ENCODE measurements at places on chromosomes 5 and 9.

- H3K27me3 ChIP-seq: no peaks in the 10 kb centered on the region
- H3K27ac ChIP-seq: no peak overlapping the region
- H3K4me3 ChIP-seq: no peak overlapping the region
- no peak for DNase-seq
These were observed 969.2 kb upstream of the COX7C start for GRCh38 chr5:85648495-85648894.

GRCh38 chr5:107535849-107536248, 134.9 kb downstream of the EFNA5 start:
- no peak overlapping the region for H3K4me3 ChIP-seq
- H3K27ac ChIP-seq: no peak overlapping the region
- peaks cover 9% of the 10 kb centered on the region for H3K27me3 ChIP-seq

DNA sequence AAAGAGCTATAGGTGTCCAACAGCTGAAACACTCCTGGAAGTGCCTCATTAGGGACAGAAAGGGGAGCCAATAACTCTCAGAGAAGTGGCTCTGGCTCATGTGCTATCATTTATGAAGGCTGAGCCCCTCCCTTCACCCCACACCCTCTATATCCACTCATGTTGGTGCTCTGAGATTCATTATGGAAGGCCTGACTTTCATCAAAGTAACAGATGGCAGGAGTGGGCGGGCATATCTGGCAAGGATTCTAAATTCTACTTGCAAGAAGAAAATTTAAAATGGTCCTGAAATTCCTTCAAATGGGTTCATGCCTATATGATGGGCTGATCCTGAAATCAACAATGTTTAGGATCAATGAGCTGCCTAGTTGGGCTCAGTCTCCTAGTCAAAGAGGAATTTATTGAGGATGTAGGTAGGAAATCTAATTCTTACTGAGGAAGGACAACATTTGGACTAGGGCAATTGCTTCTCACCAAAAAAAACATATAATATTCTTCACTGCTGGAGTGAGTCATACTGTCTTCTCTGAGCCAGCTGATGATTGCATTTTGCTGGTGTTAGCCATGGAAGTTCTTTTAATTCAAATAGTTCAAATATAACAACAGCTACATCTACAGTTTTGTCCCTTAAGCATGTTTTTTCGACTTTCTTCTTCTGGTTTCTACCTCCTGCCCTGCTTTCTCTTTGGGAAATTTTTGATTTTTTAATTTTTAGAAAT, 23.5 kb downstream of the NMRK1 start:
- H3K27ac ChIP-seq: no peak overlapping the region
- no peak for DNase-seq
- H3K4me3 ChIP-seq: no peak overlapping the region
- no peaks in the 10 kb centered on the region for H3K4me1 ChIP-seq
- H3K36me3 ChIP-seq: no peaks in the 10 kb centered on the region

DNA sequence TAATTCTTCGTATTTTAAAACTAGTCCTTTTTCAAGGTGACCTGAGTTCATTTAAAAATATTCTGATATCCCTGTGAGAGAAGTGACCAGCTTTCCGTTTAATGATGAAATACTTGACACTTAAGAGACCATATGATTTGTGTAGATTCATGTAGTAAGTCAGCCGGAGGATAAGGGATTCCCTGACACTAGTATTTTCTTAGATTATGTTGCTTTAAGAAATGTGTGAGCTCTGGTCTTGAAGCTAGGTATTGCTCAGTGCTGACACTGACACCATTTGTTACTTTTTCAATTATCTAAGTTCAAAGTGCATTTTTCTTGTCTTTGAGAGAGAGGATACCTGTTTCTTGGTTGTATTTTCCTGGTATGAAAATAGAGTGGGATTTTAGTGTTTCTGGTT, 4.2 kb downstream of the NIPBL start:
- H3K27me3 ChIP-seq: no peaks in the 10 kb centered on the region
- no peak overlapping the region for H3K4me3 ChIP-seq
- peaks cover 8% of the 10 kb centered on the region for H3K36me3 ChIP-seq
- no peak overlapping the region for H3K27ac ChIP-seq

DNA sequence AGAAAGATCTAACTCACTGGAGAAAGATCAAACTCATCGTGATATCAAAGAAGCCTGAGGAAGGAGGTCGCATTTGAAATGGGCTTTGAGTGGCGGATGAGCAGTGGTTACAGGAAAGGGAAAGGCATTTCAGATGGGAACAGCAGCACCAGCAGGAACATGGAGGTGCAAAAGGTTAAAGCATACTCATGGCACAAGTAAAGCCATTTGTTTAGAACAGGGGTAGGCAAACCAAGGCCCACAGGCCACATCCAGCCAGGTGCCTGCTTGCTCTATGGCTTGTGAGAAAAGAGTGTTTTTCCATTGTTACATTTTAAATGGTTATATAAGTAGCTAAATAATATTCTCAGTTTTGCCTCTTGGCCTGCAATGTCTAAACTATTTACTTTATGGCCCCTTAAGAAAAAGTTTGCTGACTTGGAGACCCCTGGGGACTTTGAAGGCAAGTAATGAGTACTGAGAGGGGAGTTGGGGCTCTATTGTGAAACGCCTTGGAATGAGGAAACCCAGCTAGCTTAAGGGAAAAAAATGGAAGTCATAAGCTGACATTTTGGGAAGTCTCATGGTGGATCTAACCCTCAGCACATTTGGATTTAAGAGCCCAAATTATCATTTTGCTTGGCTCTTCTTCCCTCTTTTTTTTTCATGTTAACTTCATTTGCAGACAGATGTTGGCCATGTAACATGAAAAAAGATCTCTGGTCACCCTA, 211.1 kb downstream of the NR3C1 start:
- H3K27me3 ChIP-seq: no peaks in the 10 kb centered on the region
- no peak overlapping the region for H3K4me3 ChIP-seq
- H3K4me1 ChIP-seq: peaks cover 6% of the 10 kb centered on the region
- no peak overlapping the region for H3K27ac ChIP-seq
- H3K36me3 ChIP-seq: peaks cover 19% of the 10 kb centered on the region

- H3K4me3 ChIP-seq: no peak overlapping the region
- no peak for DNase-seq
- no peaks in the 10 kb centered on the region for H3K4me1 ChIP-seq
- H3K36me3 ChIP-seq: no peaks in the 10 kb centered on the region
- no peaks in the 10 kb centered on the region for H3K27me3 ChIP-seq
These were observed 89.7 kb downstream of the ZNF366 start for GRCh38 chr5:72417333-72418062.

DNA sequence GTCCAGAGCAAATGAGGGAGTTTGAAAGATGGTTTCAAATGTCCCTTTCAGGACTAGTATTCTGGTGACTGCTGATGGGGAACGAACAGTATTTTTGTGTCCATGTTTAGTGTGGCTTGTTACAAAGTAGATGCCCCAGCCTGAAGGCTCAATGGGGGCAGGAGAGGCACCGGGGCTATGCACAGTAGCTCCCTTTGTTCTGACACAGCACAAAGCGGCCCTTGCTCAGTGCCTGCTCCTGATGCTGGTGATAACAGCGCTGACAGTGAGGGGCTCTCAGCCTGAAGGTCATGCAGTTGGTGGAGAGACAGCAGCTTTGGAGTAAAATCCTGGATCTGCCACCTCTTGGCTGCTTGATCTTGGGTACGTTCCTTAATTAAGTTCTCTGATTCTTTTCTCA, 188.9 kb downstream of the SLIT3 start:
- no peak for DNase-seq
- no peak overlapping the region for H3K27ac ChIP-seq
- no peaks in the 10 kb centered on the region for H3K4me1 ChIP-seq
- H3K36me3 ChIP-seq: no peaks in the 10 kb centered on the region
- no peak overlapping the region for H3K4me3 ChIP-seq

- peaks cover 10% of the 10 kb centered on the region for H3K4me1 ChIP-seq
- H3K27ac ChIP-seq: no peak overlapping the region
- no peak for DNase-seq
- no peak overlapping the region for H3K4me3 ChIP-seq
- no peaks in the 10 kb centered on the region for H3K36me3 ChIP-seq
These were observed 53.6 kb upstream of the NR3C1 start for GRCh38 chr5:143456952-143457547.

DNA sequence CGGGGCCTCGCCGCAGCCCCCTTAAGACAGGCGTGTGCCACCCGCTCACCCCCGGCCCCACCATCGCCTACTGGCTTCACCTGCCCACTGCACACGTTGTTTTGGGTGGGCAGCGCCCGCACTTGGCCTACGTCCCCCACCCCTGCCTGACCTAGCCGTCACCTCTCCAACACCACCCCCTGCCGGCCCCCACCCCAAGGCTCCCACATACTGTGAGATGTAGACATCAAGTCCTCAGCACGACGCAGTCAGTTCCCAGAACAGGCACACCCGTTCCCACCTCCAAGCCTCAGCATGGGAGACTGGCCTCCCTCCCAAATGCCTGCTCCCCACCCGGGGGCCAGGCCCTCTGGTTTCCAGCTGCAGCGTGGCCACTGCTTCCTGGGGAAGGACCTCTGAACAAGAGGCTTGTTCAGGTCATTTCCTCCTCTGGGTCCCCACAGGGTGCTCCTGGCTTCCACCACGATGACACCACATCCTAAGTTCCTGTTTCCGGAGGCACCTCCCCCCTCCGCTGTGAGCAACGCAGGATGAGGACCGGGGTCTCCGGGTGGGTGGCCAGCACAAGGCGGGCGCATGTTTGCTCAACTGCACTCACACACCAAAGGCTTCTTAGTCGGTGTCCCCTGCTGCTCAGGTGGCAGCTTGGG, 11.3 kb downstream of the DBN1 start:
- H3K4me1 ChIP-seq: peaks cover 11% of the 10 kb centered on the region
- H3K27me3 ChIP-seq: peaks cover 4% of the 10 kb centered on the region
- peak overlapping the region; percentile 84 for H3K27ac ChIP-seq
- no peak for DNase-seq

DNA sequence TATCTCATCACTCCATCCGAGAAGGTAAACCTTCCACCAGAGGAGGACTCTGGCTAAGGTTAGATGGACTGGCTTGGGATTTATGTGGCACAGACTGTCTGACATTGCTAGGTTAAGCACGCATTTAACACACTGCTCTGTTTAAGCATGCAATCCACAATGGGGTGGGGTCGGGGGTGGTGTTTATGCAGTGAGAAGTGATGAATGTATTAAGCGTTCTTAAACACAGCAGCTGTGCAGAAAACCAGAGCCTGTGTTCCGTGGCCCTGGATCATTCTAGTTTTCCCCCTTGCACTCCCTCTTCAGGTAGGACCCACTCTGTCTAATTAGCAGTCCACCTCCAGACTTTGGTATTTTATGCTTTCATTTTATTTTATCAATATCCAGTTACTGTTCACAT, 46.4 kb downstream of the STXBP1 start:
- H3K27ac ChIP-seq: no peak overlapping the region
- no peaks in the 10 kb centered on the region for H3K36me3 ChIP-seq
- H3K4me1 ChIP-seq: no peaks in the 10 kb centered on the region
- no peak for DNase-seq

GRCh38 chr5:143413958-143414669, 10.6 kb upstream of the NR3C1 start:
- peak overlapping the region; percentile 1 for H3K4me3 ChIP-seq
- H3K27ac ChIP-seq: peak overlapping the region; percentile 56
- peaks cover 2% of the 10 kb centered on the region for H3K36me3 ChIP-seq
- peaks cover 56% of the 10 kb centered on the region for H3K4me1 ChIP-seq
